B cell (primary cell): ENCODE measurements at places on chromosomes 2 and 18.

- DNase-seq: no peak
Observed at GRCh38 chr2:228700638-228701037, 519.2 kb upstream of the SPHKAP start.

DNA sequence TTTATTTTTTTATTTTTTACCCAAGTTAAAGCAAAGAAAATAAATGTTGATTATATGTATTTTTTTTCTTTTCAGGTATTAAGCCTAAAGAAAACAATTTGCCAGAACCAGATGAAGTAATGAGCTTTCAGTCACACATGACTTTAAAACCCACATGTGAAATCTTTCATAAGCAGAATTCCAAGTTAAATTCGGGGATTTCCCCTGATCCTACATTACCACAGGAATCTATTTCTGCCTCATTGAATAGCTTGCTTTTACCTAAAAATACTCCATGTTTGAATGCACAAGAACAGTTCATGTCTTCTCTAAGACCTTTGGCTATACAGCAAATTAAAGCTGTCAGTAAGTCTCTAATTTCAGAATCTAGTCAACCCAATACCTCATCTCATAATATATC lies 26.6 kb downstream of the GEN1 start:
- no peak for DNase-seq

DNA sequence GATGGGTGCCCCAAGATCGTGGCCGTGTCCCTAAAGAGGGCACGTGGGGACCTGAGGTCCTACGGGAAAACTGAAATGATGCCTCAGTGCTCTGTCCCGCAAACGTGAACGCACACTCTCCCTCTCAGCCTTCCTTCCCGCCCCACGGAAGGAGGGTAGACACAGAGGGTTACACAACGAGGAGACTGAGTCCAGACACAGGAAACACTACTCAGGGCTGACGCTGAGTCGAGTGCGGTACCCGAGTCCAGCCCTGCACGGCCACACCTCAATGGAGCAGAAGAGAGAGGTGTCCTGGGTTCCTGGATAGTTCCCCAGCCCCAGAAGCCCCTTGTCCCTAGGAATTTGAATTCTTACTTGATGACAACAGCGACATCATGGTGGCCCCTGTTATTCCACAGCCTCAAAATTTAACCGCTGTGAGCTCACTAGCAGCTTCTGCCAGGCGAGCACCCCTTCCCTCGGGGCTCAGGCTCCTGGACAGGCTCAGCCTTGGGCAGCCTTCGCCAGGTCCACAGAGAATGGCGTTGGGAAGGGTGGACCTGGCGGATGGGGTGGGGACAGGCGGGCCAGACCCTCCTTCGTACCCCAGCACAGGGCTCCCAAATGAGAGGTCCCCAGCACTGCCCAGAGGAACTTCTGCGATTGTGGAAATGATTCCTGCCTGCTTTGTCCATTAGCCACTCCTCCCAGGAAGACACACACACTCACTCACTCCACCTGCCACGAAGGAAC lies 980 bp upstream of the RNPEPL1 start:
- peak; percentile 55 for DNase-seq

- no peak for DNase-seq
Observed at GRCh38 chr2:112767693-112768330, 3.4 kb upstream of the CKAP2L start.

GRCh38 chr2:217864963-217865772 lies 137.6 kb downstream of the TNS1 start:
- DNase-seq: peak; percentile 84

- no peak for DNase-seq
Observed at GRCh38 chr2:210663631-210664089, 107.3 kb downstream of the CPS1 start.

GRCh38 chr18:61554946-61555361 lies 221.7 kb downstream of the CDH20 start:
- DNase-seq: no peak

- DNase-seq: no peak
Observed at GRCh38 chr2:148756292-148756975, 111.9 kb downstream of the EPC2 start.

- DNase-seq: peak; percentile 5
Observed at GRCh38 chr2:176076796-176077195, 7.0 kb downstream of the EVX2 start.

- no peak for DNase-seq
Observed at GRCh38 chr2:50042771-50043170, 888.5 kb upstream of the FSHR start.

DNA sequence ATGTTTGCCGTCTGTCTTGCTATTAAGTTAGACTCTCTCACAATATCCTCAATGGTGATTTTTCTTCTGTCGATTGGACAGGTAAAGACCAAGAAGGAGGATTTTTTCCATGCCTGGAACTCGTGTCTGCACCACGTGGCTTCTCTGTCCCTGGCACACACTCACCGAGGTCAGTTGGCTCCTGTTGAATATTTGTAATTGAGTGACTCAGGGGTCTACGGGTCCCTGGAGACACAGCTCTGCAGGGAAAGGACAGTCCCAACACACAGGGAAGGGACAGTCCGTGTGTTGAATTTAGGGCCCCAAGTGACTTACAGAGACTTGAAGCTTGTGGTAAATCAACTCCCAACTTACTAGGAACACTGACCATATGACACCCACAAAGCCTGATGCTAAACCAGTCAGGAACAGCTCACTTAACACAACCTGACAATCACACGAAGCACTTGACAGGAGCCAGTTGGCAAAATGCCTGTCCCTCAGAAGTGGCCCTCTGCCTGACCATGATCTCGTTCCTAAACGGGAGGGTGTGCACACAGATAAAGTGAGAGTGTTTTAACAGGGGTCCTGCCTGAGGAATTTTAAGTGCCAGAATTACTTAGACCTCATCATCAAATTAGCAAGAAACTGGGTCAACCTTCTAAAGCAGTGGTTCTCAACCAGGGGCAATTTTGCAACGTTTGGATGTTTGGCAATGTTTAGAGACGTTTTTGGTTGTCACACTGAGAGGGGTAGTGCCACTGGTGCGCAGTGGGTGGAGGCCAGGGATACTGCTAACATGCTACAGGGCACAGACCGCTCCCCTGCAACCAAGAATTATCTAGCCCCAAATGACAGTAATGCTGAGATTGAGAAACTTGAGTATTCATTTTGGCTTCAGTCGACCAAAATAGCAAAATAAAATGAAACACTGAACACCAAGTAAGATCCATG lies 88.9 kb upstream of the BCL2L11 start:
- no peak for DNase-seq

GRCh38 chr2:112239862-112240261 lies 15.0 kb downstream of the ZC3H8 start:
- no peak for DNase-seq

DNA sequence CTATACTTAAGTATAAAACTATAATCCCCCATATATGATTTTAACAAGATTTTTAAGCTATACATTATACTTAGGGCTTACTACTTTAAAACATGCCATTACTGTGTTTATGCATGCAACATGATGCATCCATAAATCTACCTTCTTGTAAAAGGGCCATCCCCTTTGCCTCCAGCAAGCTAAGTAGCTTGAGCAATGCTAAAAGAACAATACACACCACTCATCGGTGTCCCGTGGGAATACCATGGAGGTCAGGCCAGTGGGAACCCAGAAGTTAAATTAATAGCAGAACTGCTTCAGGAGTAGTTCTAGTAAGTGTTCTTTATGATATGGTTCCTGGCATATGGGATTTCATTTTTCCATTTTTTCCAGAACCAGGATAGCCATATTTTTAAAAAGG lies 37.8 kb downstream of the SH3RF3 start:
- no peak for DNase-seq

DNA sequence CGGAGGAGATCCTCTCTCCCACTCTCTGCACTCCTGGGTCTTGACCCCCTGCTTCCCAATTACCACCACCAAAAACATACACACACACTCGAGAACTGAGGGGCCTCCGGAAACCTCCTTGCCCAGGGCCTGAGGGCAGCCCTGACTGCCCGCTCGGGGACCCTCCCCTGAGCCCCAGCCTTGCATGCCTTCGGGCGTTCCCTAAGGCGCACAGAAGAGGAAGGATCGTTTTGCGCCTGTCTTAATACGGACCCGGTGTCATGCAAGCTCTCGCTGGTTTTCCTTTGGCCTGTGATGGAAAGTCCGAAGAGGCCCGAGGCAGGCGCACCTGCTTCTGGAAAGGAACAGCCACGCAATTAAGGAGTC lies 19.8 kb downstream of the POU3F3 start:
- no peak for DNase-seq

DNA sequence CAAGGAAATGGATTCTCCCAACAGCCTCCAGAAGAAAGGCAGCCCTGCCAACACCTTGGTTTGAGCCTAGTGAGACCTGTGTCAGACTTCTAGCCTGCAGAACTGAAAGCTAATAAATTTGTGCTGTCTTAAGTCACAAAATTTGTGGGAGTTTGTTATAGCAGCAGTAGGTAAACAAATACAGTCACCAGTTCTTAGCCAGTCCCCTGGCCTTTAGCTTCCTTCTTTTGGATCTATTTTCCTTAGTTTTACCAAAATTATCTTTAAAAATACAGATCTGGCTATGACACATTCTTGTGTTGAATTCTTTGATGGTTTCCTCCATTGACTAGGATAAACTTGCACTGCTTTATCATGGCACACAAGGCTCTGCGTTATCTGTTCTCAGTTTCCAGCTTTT lies 697.9 kb upstream of the FANCL start:
- DNase-seq: no peak

DNA sequence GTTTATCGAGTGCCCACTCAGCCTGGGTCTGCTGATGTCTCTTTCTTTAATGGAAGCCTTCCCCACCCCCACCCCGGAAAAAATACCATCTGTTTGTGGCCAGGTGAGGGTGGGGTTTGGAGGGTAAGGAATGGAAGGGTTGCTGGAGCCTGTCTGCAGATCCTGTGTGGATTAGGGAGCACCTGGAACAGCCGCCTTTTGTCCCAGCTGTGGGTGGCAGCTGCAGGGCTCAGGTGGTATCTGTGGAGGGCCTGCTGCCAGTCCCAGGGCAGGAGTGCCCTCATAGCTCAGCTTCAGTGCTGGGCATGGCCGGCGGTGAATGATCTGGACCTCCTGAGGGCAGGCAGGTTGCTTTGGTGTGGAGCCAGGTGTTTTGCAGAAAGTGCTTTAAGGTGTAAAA lies 45.3 kb downstream of the IMPA2 start:
- DNase-seq: no peak

DNA sequence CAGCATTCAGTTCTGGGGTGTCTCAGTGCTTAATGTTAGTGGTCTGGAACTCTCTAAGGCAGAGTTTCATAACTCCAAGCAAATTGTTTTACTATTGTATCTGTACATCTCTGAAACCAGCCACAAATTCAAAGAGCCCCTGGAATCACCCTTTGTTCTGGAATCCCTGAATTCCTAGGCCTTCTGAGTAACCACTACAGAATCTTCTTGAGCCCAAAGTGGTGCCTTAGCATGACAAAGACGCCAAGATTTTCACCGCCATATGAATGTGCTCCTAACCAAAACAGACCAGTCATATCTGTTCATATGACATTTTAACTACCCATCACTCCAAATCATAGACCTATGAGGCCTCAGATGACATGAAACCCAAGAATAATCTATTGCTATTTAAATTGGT lies 668.1 kb downstream of the EPHA4 start:
- DNase-seq: no peak

GRCh38 chr18:40956213-40956612 lies 998.8 kb upstream of the PIK3C3 start:
- no peak for DNase-seq

GRCh38 chr2:110674620-110675555 lies 3.0 kb downstream of the BUB1 start:
- peak; percentile 91 for DNase-seq

DNA sequence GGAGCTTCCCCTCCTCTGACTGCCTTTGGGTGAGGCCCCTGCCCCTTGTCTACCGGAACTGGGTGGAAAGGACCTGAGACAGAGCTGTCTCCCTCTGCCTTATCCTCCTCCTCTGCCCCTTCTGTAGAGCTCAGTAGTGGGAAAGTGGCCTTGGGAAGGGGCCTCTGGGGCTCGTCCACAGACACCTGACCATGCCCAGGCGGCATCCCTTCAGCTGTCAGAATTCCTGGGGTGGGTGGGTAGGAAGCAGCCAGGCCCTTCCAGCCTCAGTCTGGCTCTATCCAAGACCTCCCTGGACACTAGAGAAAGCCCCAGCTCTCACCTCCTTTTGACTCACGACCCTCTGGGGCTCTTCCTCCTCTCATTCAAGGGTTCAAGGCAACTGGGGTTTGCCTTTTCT lies 35.6 kb downstream of the B3GNT2 start:
- no peak for DNase-seq

GRCh38 chr2:100596465-100596864 lies 33.7 kb downstream of the PDCL3 start:
- DNase-seq: no peak

- peak; percentile 58 for DNase-seq
Observed at GRCh38 chr2:160411167-160411566, 82.4 kb downstream of the RBMS1 start.

GRCh38 chr2:108194409-108195132 lies 45.2 kb upstream of the SULT1C3 start:
- no peak for DNase-seq

GRCh38 chr2:131493199-131493968 lies 1.2 kb upstream of the MZT2A start:
- no peak for DNase-seq

DNA sequence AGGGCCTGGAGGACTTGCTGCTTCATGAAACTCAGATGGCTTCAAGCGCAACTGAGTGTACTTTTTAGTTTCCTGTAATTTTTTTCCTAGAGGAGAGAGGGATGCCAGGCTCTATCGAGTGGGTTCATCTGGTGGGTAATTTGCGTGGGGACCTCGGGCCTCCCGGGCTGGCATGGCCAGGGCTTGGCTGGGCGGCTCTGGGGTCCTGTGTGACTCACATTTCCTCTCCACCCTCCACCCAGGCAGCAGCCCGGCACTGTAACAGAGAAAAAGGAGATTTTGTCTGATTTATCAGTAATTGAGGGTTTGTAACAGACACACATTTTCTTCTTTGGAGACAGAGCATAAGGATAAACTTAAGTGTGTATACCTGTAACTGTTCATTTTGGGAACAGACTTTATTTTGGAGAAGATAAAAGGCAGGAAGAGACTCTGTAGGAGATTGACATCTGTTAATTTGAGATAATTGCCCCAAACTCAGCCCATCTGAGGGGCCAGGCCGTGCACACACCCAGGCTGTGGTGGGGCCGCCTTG lies 64.3 kb downstream of the NFATC1 start:
- DNase-seq: no peak

- DNase-seq: no peak
Observed at GRCh38 chr2:145799595-145800108, 1279.7 kb upstream of the ZEB2 start.

- peak; percentile 3 for DNase-seq
Observed at GRCh38 chr2:126244937-126245336, 411.0 kb upstream of the GYPC start.

DNA sequence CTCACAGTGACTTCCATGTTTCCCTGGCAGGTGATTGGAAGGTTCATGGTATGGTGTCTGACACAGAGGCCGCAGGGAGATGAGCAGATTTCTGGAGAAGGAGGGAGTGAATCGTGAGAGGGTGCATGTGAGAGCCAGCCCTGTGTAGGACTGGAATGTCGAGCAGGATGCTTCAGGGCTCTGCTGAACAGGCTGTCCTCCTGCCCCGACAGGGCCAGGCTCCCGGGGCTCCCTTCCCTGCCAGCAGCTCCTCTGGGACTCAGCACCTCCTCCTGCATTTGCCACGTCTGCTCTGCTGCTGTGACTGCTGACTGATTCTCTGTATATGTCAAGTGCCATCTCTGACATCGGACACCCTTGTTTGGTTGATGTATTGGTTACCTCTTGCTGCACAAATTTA lies 38.5 kb upstream of the INHBB start:
- no peak for DNase-seq

- DNase-seq: no peak
Observed at GRCh38 chr2:190099890-190100697, 37.6 kb upstream of the MSTN start.
